ENCODE measurements at places on chromosomes 2 and 18.
A peak's percentile ranks its signal among the peaks of the same experiment; 100 is the strongest.

DNA sequence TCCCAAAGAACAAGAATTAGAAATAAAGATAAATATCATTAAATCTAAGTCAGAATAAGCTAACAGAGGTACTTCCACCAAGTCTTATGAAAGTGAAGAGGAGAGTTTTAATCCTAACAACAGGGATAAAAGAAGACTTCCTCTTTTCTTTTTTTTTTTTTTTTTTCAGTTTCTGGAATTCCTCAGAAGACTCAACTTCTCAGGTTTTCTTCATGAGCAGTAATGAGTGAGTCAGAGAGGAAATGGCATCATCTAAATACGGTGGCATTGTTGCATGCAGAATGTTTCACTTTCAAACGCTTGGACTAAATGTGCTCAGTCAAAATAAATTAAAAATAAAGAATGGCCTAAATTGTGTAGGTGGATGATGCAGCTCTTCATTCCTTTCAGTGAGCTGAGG lies 45.6 kb upstream of the ARHGAP15 start:
- DNase-seq = peak; percentile 99

DNA sequence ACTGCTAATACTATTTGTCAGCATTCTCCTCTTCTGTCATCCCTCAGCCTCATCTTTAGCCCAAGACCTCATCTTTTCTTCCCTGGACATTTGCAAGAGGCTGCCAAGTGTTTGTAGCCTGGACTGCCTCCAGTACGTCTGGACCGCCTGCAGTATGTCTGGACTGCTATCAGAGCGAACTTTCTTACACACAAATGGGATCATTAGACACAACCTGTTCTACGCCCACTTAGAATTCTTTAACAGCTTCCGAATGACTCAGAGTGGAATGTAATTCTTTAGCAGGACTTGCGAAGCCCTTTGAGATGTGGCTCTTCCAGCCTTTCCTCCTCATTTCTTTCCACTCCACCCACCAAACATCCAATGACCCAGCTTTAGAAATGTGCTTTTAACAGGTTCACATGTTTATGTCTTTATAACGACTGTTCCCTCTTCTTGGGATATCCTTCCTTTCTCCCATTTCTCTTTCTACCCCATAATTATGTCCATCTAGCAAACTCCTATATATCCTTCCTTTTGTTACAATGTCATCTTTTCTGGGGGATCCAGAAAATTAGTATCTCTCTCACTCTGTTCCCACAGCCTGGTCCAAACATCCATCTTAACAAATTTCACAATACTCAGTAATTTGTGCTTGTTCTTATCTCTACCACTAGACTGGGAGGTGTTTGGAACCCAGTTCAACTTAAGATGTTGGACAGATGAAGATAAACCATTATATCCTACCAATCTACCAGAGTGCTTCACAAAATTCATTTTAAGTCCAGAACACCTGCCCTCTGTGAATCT lies 171.3 kb upstream of the PGAP1 start:
- no peak for DNase-seq

DNA sequence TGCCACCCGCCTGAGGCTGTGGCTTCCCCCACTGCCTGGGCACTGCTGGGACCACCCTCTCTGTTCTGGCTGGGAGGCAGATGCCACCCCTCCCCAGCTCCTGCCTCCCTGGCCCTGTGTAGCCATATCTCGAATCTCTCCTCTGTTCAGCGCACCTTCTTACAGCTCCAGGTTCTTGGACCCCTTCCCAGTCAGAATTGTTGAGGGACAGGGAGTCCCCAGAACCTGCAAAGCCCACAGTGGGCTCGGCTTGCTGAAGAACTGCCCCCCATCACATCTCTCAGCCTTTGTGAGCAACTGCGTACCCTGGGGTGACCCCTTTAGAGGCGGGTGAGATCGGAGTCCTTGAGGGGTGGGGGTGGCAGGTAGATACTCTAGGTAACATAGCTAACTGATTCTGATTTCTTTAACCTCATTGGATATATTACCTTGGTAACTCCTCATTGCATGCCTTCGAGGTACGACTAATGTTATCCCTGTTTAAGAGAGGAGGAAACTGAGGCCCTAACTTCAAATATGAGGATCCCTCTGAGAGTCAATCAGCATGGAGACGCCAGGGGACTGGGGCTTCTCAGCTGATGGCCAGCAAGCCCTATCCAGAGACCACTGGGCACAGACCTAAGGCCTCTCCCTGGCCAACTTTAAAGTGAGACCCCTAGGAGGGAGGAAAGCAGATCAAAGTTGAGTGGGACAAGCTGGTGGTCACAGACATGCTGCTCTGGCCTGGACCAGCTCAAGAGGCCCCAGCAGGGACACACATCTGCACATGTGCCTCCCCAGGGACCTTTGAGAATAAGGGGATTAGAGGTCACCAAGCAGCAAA lies 101.3 kb downstream of the CAPN13 start:
- DNase-seq = no peak

DNA sequence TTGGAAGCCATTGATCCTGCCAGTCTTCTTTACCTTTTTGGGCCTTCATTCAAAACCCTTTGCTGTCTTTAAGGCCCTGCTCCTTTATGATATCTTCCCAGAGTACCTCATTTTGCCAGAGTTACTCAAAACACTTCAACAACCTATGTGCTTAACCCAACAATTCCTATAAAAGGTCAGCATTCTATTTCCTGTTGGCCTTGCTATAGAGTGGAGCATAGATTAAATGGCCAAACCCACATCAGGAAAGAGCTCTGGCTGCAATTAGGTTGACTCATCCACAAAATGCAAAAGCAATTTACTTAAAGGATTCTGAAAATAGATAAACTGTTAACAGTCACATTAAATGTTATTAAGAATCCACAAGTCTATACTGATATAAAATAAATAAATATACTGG lies 21.2 kb downstream of the MRPL33 start:
- DNase-seq = no peak

GRCh38 chr2:164642946-164643555 lies 21.8 kb upstream of the GRB14 start:
- no peak for DNase-seq

DNA sequence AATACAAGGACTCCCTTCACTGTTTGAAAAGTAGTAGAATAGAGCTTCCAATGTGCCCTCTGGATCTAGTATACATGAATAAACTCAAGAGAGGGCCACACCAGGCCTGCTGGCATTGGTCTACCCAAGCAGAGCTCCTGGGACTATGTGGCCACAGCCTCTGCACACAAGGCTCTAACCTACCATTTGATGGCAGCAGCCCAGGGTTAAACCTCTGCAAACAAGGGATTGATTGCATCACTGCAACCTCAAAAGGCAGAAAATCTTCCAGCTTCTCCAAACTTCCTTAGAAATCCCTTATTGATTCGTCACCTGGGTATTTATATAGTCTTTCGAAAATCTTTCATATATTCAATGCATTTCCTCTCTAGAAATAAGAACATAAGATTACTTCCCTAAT lies 147.6 kb upstream of the SETBP1 start:
- no peak for DNase-seq
